ENCODE measurements at places on chromosomes 3 and 15. TPM values are rescaled to one million over a fixed set of nuclear protein-coding genes. Genes with fewer than 3 reads are reported as not detected.

The RPL14 gene
- 2,207 TPM for total RNA-seq

The SLC22A13 gene
- 0.60 TPM for total RNA-seq

The PLA2G4D gene
- not detected for total RNA-seq

The HIGD2B gene
- not detected for total RNA-seq

The MOBP gene
- total RNA-seq: not detected

The NPTN gene
- 89.6 TPM for total RNA-seq

The PPP1R14D gene
- 0.70 TPM for total RNA-seq

GRCh38 chr3:57393977-57394376, 101.5 kb upstream of the ASB14 start:
- no peaks in the 10 kb centered on the region for H3K4me1 ChIP-seq
- no peaks in the 10 kb centered on the region for H3K27me3 ChIP-seq

GRCh38 chr3:138381413-138381901, 33.1 kb downstream of the MRAS start:
- H3K4me3 ChIP-seq: no peak overlapping the region
- H3K27me3 ChIP-seq: no peaks in the 10 kb centered on the region
- H3K27ac ChIP-seq: peak overlapping the region; percentile 48
- no peak for DNase-seq

DNA sequence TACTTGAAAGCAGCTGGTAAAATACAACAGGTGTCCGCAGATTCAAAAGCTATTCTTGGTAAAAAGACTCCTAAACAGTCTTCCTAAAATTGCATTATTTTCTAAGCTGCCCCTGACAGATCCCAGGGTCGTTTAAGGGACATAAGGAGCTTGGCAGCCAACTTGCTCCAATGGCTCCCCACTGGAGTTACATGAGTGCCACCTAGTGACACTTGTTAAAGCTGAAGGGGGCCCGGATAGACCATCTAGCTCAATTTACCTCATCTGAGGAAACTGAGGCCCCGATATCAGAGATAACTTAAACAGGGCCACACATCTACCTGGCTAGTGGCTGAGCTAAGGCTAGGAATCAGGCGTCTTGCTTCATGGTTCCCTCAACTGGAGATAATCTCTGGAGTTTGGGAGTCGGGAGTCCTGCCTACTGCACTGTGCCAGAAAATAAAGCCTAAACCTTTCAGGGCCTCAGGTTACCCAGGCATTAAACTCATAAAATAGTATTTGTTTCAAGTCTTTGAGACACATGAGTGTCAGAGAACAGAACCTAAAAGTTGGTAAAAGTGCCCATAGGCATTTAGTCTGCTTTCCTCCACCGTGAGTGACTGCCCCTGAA, 6.5 kb upstream of the TBC1D23 start:
- peaks cover 15% of the 10 kb centered on the region for H3K4me1 ChIP-seq
- no peak for DNase-seq
- no peak overlapping the region for H3K4me3 ChIP-seq
- no peaks in the 10 kb centered on the region for H3K36me3 ChIP-seq
- H3K27ac ChIP-seq: no peak overlapping the region

- H3K36me3 ChIP-seq: no peaks in the 10 kb centered on the region
- no peaks in the 10 kb centered on the region for H3K27me3 ChIP-seq
- no peak overlapping the region for H3K4me3 ChIP-seq
Measured at GRCh38 chr3:130048726-130049125, 32.9 kb upstream of the ALG1L2 start.

- peak overlapping the region; percentile 29 for H3K4me3 ChIP-seq
- DNase-seq: no peak
- H3K27me3 ChIP-seq: no peaks in the 10 kb centered on the region
- peaks cover 3% of the 10 kb centered on the region for H3K36me3 ChIP-seq
Measured at GRCh38 chr3:177679568-177680471, 482.5 kb upstream of the TBL1XR1 start.

- H3K27ac ChIP-seq: no peak overlapping the region
- H3K36me3 ChIP-seq: no peaks in the 10 kb centered on the region
- no peaks in the 10 kb centered on the region for H3K27me3 ChIP-seq
- DNase-seq: no peak
- H3K4me3 ChIP-seq: no peak overlapping the region
Measured at GRCh38 chr15:78263907-78264303, 457 bp upstream of the DNAJA4 start.

DNA sequence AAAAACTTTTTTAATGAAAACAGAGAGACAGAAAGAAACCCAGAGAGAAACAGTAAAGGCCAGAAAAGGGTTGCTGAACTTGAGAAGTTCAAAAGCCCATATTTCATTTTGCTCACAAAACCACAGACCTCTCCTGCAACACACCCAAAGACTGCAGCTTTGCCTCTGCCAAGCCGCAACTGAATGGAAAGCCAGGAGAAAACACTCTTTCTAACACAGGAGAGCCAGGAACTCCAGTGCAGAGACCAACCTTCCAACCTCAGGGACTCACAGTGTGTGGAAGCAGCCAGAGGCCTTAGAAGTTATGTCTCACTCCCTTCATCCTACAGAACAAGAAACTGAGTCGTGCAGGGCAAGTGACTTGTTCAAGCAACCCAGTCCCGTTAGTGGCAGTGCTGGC, 163.1 kb upstream of the HES1 start:
- no peaks in the 10 kb centered on the region for H3K27me3 ChIP-seq
- peak overlapping the region; percentile 56 for H3K27ac ChIP-seq
- peaks cover 55% of the 10 kb centered on the region for H3K4me1 ChIP-seq
- H3K4me3 ChIP-seq: peak overlapping the region; percentile 53
- H3K36me3 ChIP-seq: no peaks in the 10 kb centered on the region

DNA sequence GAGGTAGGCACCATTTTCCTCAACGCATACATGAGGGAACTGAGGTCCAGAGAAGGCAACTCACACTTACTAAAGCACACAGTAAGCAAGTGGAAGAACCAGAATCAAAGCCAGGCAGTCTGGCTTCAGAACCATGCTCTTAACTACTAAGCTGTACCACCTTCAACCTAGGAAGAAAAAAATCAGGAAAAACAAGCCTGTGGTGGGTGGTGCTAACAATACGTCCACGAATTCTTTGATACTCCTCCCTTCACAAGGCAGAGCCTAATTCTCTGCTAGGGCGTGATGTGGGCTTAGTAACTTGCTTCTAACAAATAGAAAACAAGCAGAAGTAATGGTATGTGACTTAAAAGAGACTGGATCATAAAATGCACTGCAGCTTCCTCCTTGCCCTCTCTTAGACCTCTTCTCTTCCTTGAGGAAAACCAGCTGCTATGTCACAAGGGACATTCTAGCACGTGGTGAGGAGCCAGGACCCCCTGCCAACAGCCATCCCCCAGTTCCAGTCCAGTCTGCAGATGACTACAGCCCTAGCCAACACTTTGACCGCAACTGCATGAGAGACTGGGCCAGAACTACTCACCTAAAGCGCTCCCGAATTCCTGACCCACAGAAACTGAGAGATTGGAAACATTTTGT, 36.9 kb downstream of the HACD2 start:
- peak overlapping the region; percentile 94 for H3K27ac ChIP-seq
- H3K36me3 ChIP-seq: peaks cover 31% of the 10 kb centered on the region
- H3K27me3 ChIP-seq: no peaks in the 10 kb centered on the region
- H3K4me3 ChIP-seq: peak overlapping the region; percentile 63
- H3K4me1 ChIP-seq: peaks cover 16% of the 10 kb centered on the region
- DNase-seq: no peak

DNA sequence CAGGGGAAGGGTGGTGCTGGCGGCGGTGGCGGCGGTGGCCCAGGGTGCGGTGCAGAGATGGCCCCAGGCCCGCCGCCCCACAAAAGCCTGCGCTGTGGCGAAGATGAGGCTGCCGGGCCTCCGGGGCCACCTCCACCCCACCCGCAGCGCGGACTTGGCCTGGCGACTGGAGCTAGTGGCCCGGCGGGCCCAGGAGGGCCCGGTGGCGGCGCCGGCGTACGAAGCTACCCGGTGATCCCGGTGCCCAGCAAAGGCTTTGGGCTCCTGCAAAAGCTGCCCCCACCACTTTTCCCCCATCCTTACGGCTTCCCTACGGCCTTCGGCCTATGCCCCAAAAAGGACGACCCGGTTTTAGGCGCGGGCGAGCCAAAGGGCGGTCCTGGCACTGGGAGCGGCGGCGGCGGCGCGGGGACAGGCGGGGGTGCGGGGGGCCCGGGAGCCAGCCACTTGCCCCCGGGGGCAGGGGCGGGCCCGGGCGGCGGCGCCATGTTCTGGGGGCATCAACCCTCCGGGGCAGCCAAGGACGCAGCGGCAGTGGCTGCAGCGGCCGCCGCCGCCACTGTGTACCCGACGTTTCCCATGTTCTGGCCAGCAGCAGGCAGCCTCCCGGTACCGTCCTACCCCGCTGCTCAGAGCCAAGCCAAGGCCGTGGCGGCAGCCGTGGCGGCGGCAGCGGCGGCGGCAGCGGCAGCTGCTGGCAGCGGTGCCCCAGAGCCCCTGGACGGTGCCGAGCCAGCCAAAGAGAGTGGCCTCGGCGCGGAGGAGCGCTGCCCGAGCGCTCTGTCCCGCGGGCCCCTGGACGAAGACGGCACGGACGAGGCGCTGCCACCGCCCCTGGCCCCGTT, 1.6 kb downstream of the SKOR1 start:
- H3K27me3 ChIP-seq: peaks cover 80% of the 10 kb centered on the region
- no peak overlapping the region for H3K4me3 ChIP-seq
- no peak overlapping the region for H3K27ac ChIP-seq
- H3K4me1 ChIP-seq: peaks cover 26% of the 10 kb centered on the region
- no peak for DNase-seq

DNA sequence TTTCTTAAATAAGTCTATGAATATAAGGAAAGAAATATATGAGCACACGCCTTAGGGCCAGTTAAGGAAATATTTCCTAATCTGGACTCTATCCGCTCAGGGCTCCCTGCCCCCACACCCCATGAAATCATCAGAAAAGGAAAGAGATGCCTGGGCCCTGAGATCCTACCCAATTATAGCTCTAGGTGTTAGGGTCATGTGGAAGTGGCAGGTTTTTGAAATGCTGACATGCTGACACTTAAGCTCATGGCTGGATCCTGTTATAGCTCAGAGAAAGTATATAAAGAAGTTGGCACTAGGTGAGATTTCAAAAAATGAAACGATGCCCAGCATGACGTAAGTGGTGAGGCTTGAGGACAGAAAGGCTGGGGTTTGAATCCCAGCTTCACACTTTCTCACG, 43.5 kb upstream of the AKAP13 start:
- H3K27me3 ChIP-seq: no peaks in the 10 kb centered on the region
- no peak overlapping the region for H3K27ac ChIP-seq
- peaks cover 11% of the 10 kb centered on the region for H3K4me1 ChIP-seq
- H3K4me3 ChIP-seq: no peak overlapping the region
- no peak for DNase-seq
